ENCODE measurements at places on chromosomes 1 and 21. TPM values are rescaled to one million over a fixed set of nuclear protein-coding genes. Genes with fewer than 3 reads are reported as not detected.

DNA sequence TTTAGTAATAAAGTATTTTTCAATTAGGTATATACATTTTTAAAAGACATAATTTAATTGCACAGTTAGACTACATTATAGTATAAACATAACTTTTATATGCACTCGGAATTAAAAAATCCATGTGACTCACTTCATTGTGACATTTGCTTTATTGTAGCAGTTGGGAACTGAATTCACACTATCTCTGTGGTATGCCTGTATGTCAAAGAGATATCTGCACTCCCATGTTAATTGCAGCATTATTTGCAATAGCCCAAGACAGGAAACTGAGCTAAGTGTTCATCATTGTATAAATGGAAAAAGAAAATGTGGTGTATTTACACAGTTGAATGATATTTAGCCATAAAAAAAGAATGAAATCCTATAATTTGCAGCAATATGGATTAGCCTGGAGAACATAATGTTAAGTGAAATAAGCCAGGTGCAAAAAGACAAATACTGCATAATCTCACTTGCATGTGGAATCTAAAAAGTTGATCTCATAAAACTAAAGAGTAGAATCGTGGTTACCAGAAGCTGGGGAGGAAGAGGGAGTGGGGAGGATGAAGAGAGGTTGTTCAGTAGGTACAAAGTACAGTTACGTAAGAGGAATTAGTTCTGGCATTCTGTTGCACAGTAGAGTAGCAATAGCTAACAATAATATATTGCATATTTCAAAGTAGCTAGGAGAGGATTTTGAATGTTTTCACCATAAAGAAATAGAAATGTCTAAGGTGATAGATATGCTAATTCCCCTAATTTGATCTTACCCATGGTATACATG lies 64.8 kb downstream of the DPT start:
- DNase-seq = no peak

GRCh38 chr1:227775841-227776240 lies 39.6 kb upstream of the PRSS38 start:
- no peak for DNase-seq

DNA sequence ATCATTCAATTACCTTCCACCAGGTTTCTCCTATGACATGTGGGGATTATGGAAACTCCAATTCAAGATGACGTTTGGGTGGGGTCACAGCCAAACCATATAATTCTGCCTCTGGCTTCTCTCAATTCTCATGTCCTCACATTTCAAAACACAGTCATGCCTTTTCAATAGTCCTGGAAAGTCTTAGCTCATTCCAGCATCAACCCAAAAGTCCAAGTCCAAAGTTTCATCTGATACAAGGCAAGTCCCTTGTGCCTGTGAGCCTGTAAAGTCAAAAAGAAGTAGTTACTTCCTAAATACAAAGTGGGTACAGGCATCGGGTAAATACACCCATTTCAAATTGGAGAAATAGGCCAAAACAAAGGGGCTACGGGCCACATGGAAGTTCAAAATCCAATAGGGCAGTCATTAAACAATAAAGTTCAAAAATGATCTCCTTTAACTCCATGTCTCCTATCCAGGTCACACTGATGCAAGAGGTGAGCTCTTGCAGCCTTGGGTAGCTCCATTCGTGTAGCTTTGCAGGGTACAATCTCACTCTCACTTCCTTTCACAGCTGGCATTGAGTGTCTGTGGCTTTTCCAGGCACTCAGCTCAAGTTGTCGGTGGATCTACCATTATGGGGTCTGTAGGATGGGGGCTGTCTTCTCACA lies 112.9 kb downstream of the FCRL5 start:
- DNase-seq = no peak

- no peak for DNase-seq
Measured at GRCh38 chr1:221832617-221833016, 90.7 kb upstream of the DUSP10 start.

RHBG gene
- polyA plus RNA-seq = 26.3 TPM

RNU1-2 gene
- not detected for polyA plus RNA-seq

CLIC6 gene
- 0.85 TPM for polyA plus RNA-seq

CSF3R gene
- 7.6 TPM for polyA plus RNA-seq
